MV-4-11 (cell line): ENCODE measurements at places on chromosomes 16 and 17.

DNA sequence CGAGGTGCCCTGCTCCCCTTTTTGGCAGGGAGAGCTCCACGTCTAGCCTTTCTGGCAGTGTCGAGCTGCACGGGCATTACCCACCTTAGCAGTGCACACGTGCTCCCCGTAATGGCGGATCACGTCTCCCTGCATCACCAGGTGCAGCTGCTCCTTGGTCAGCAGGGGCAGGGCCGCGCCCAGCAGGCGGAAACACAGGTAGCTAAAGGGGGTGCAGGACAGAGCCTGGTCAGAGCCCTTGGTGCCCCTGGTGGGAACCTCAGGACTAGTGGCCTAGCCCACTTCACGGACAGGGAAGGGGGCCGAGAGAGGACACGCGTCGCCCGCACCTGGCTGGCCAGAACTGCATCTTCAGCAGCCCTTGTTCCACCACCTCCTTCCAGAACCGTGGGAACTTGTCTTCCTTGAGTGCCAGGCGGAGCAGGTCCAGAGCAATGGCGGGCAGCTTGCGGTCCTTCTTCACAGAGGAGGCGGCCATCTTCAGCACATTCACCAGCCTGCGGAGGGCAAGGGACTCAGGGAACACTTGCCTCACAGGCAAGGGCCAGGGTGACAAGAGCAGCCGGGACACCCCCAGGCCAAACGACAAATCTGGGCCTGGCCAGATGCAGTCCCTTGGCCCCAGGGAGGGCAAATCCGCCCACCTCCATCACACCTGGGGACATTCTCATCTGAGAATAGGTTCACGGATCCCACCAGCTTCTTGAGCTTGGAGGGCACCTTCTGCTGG is 3.2 kb downstream of the MYBBP1A start:
- DNase-seq, result no peak

DNA sequence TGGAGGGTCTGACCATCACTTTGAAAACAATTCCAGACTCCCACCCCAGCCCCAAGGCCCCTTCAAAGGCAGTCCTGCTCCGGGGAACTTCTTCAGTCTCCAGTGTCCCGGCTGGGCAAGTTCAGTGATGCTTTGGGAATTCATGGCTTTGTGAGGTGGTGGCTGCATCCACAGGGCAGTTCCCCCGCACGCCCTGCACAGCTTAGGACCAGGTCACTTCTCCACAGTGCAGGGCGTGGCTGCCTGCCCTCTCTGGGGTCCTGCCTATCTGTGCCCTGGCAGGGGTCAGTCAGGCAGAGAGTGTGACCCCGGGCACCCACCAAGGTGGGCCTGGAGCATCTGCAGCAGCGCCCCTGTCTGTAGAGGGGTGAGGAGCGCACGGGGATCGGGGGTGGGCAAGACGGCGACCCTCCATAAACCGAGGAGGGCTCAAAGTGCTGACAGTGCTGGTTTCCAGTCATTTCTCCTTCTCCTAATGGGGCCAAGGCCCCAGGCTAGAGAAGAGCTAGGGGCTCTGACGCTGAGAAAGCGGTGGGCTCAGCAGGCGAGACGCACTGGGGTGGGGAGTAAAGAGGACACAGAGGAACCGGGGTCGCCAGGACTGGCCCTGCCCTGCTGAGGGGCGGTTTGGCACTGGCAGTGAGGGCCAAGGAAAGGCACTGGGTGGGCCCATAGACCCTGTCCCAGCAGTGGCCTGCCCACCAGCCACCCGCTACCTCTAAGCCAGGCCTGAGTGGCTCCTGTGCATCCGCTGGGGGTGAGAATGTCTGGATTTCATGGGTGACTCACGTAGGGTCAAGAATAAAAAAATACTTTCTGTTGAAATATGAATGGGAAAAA is 4.2 kb upstream of the ARHGAP27 start:
- DNase-seq, result no peak

DNA sequence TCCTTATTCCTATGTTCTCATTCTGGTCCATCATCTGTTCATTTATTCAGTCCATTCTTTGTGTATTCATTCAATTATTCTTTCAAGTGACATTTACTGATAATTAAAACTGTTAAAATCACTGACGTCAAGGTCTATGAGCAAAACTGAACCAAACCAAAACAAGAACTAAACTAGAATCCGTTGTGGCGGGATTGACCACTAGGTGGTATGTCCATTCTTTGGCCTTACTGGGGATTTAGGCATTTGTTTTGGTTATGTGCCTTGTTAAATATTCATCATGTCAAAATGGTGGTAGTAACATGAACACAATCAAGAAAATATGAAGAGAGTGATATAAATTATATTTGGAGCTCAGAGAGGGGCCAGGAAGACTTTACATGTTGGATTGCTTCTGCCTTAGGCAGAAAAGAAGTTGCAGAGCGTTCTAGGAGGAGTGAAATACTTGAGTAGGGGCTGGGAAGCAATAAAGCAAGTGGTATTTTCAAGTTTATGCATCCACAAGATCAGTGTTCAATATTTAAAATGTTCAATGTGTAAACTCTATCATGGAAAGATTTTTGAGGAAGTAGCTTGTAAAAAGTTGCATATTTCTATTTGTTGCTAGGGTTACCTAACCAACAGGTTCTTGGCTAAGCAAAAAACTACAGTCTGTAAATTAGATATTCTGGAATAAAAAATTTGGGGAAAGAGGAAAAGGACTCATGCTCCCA is 129.0 kb downstream of the CDH13 start:
- peak; percentile 24 for DNase-seq

DNA sequence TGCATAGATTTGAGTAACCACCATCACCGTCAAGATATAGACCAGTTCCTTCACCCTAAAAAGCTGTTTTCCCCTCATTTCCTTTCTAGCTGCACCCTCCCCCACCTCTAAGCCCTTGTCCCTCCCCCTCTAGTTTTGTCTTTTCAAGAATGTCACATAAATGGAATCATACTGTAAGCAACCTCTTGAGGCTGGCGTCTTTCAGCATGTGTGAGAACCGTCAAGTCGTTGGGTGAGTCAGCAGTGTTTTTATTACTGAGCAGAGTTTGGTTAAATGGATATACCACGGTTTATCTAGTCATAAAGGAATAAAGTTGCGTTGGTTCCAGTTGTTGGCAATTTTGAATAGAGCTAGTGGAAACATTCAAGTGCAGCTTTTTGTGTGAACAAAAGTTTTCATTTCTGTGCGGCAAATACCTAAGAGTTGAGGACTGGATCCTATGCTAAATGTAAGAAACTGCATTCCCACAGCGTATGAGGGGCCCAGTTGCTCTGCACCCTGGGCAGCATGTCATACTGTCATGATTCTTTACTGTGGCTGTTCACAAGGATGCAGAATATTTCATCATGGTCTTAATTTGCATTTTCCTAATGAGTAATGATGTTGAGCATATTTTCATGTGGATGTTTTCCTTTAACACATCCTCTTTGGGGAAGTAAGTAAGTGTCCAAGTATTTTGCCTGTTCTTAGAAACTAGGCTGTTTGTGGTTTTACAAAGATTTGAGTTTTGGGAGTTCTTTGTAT is 264.3 kb downstream of the CPPED1 start:
- DNase-seq, result peak; percentile 38

GRCh38 chr17:47982091-47982617 is 11.2 kb downstream of the CDK5RAP3 start:
- no peak for DNase-seq

- peak; percentile 31 for DNase-seq
These were observed 26.0 kb upstream of the ITGB4 start for GRCh38 chr17:75695141-75695829.

GRCh38 chr17:34220045-34220751 is 34.9 kb upstream of the CCL2 start:
- DNase-seq, result no peak

DNA sequence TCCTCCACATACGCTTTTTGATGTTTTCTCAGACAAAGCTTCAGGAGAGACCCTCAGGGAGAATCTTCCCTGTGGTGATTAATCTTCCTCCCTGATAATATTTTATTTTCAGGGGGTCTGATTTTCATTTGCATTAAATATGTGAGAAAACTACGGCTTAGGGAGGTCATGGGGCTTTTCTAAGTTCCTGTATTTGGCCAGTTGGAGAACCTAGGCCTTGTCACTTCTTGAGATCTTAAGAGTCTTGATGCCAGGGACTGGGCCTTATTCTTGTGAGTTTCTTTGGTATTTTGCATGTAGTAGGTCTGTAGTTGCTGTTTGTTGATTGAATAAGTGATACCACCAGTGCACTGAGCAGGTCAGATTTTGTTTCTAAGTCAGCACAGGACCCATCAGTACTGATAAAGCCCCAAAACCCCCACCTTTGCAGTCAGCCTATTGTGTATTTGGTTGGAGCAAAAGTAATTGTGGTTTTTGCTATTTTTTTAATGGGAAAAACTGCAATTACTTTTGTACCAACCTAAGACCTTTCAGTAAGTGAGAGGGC is 130.1 kb downstream of the PRKCA start:
- DNase-seq, result no peak

DNA sequence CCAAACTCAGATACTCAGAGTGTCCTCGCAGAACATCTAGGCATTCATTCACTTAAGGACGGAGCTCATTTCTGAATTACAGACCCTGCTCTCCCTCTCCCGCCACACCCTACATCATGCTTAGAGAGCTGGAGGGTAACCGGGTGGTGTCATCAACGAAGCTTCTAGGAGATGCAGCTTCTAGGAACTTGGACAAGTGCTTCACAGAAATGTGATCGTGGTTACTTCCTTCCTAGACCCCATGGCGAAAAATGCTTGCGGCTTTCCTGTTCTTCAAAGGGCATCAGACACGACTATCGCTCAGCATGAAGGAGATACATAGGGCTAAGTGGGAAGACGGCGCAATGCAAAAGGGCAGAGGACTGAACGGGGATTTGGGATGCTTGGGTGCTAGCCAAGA is 126.8 kb downstream of the ZFHX3 start:
- peak; percentile 65 for DNase-seq

DNA sequence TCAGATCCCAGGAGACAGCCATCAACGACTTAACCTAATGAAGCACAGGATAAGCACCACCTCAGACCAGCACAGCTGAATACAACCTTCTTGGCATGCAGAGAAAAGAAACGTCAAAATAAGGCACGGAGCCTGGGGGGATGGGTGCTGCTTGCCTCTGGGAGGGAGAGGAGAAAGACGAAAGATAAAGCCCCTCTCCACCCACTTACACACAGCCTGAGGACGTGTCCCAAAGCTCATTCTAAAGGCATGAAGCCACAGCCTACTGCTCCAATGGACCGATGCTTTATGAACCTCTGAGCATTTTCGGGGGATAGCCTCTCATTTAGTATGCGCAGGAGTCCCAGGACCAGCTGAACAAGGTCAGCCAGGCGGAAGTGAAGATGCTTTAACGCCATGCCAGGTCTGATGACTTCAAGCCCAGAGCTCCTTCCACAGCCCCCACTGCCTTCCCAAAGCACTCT is 31.1 kb downstream of the ST3GAL2 start:
- no peak for DNase-seq

DNA sequence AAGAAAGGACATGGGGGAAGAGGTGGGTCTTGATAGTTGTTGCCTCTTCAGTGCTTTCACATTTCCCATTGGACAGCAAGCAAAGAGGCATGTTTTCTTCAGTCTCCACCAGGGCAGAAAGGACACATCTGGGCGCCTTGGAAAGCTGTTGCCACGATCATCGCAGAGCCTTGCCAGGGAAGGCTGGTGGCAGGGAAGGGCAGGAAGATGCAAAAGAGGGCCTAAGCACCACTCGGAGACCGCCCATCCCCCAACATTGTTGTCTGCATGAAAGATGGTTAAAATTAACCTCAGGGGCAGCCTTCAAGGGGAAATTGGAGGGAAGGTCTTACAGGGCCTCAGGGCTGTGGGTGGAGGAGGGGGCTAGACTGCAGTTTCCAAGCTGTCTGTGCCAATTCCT is 114.2 kb downstream of the SOX9 start:
- no peak for DNase-seq

GRCh38 chr17:60678118-60678444 is 430 bp downstream of the BCAS3 start:
- no peak for DNase-seq

DNA sequence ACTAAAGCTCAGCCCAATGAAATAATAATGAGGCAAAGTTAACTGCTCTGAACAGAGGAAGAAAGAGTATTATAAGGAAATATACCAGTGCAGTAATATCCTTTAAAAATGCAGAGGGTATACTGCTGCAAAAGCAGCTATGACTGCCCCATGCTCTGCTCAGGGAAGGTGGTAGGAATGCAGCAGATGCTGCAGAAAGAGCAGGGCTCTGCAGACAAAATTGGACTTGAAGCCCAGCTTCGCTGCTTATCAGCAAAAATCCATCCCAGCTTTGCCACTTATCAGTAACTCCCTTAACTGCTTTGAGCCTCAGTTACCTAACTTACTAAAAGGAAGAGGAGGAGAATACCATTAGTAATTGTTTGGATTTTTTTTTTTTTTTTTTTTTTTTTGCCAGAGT is 533.8 kb upstream of the CDH5 start:
- DNase-seq, result no peak

DNA sequence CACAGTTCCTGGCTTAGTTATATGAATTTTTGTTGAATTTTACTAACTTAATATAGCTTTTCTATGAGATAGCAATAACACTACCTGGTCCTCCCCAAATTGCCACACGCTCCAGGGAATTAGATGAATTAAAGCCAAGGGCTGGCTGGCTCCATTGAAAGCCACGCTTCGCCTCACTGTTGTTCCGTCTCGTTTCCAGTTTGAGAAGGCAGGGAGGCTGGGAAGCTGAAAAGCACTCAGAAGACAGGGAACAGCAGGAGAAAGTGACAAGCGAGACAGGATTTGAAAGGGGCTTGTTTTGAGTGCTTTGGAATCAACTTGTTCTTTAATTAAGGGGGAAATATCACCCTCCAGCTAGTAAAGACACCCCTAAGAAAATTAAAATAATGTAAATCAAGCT is 425.3 kb downstream of the CA10 start:
- DNase-seq, result no peak

- no peak for DNase-seq
These were observed 24.1 kb downstream of the CYB561 start for GRCh38 chr17:63421681-63422645.

- DNase-seq, result peak; percentile 61
These were observed 8.4 kb downstream of the RARA start for GRCh38 chr17:40317345-40317873.

DNA sequence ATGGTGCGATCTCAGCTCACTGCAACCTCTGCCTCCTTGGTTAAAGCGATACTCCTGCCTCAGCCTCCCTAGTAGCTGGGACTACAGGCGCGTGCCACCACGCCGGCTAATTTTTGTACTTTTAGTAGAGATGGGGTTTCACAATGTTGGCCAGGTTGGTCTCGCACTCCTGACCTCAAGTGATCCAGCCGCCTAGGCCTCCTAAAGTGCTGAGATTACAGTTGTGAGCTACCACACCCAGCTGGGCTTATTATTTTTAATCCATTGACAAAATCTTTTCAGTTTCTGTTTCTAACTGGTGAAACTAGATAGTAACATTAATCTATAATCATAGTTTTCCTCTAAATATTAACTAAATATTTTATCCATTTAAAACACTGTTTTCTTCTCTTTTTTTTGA is 5.9 kb downstream of the FAM234A start:
- DNase-seq, result no peak
